ENCODE measurements at places on chromosomes 3 and 15.

DNA sequence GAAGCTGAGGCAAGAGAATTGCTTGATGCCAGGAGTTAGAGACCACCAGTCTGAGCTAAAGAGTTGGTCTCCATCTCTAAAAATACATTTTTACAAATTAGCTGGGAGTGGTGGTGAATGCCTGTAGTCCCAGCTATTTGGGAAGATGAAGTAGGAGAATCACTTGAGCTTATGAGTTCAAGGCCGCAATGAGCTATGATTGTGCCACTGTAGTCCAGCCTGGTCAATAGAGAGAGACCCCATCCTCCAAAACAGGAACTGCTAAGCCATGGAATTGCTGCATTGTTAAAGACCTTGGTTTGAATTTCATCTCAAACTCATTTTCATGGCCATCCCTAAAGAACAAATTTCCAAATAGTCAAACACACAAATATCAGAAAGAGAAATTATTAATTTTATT is 113.9 kb upstream of the AGTR1 start:
- DNase-seq = no peak

DNA sequence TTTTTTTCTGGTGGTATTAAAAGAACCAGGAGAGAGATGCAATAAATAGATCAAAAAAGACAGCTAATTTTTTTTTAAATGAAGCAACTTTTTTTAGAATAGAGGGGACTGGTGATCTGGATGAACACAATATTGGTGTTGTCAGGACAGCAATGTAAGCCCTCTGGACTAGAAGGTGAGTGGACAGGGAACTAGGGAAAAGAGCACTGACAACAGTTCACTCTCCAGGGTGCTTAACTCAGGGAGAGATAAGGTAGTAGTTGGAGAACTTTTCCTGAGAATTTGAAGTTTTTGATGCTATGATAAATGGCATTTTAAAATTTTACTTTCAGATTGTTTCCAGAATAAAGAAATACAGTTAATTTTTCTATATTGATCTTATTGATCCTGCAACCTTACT is 158.3 kb upstream of the STAC start:
- peak; percentile 12 for DNase-seq

DNA sequence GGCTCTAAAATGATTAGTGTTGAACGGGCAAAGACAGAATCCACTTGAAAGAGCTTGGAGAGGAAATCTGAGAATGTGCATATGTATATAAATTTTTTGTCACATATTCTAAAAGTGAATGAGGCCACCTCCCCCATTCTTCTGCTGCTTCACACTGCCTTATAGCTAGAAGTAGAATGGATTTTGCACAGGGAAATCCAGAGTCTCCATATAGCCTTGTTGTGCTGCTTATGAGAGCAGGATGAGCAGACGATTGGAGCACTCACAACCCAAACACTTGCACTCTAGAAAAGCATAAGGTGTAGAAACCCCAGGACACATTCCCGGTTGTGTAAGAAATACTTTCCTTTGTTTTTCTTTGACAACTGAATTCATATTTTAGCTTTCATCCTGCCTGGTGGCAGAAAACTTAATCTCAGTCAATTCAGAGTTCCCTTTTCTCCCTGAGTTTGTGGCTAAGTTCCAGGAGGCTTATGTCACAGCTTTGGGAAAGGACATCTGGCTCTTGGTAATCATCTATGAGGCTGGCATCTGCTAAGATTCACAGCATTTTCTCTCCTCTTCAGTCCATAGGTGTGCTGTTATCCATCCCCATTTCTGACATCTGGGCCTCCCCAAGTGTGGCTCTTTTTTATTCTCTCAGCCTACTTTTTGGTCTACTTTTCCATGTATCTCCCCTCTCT is 188.4 kb upstream of the PFN2 start:
- peak; percentile 65 for DNase-seq

- DNase-seq = no peak
Observed at GRCh38 chr15:65887565-65887964, 18.3 kb downstream of the RAB11A start.

GRCh38 chr15:35000511-35000910 is 12.4 kb upstream of the ZNF770 start:
- DNase-seq = peak; percentile 94
